ENCODE measurements at places on chromosomes 3 and 15.

- DNase-seq: no peak
Observed at GRCh38 chr3:5294356-5294755, 106.8 kb downstream of the EDEM1 start.

DNA sequence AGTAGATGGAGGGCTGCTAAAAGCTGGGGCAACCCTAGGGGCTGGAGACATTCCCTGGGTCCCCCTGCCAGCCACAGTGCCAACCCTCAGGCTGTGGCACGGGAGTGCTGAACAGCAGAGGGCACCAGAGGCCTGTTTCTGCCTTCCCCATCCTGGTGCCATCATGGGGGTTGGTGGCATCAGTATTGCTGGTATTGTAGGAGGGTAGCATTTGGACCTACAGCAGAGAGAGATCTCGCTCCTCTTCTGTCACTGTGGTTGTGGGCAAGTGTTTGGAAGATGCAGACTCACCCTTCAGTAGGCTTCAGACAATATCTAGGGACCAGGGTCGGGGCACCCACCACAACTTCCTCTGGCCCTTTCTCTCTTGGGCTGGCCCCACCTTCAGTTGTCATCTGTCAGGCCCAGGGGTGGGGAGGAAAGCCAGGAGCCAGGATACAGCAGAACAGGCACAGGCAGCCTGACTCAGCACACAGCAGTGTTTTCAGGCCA, 123.5 kb downstream of the RPLP1 start:
- DNase-seq: peak; percentile 73

GRCh38 chr3:178297199-178297598, 239.0 kb upstream of the KCNMB2 start:
- no peak for DNase-seq

- no peak for DNase-seq
Observed at GRCh38 chr3:62368705-62369475, 4.5 kb downstream of the FEZF2 start.

- DNase-seq: no peak
Observed at GRCh38 chr3:4582624-4583023, 89.5 kb downstream of the ITPR1 start.

DNA sequence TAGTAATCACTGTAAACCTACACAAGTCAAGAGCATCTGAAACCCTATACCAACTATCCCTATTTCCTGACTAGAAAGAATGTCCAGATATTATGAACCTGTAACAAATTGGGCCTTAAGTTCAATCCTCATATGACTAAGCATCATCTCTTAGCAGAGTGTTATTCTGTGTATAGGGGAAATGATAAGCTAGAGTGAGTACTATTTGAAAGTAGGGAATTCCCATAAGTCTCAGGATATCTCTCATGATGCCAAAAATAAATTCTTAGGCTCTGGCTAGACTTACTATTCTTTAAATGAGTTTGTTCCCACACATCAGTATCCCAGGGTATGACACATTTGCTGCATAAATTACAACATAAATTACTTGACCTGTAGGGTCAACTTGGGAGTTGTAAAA, 15.3 kb downstream of the MRPL47 start:
- DNase-seq: no peak

GRCh38 chr15:94542391-94542790, 311.0 kb downstream of the MCTP2 start:
- DNase-seq: no peak

DNA sequence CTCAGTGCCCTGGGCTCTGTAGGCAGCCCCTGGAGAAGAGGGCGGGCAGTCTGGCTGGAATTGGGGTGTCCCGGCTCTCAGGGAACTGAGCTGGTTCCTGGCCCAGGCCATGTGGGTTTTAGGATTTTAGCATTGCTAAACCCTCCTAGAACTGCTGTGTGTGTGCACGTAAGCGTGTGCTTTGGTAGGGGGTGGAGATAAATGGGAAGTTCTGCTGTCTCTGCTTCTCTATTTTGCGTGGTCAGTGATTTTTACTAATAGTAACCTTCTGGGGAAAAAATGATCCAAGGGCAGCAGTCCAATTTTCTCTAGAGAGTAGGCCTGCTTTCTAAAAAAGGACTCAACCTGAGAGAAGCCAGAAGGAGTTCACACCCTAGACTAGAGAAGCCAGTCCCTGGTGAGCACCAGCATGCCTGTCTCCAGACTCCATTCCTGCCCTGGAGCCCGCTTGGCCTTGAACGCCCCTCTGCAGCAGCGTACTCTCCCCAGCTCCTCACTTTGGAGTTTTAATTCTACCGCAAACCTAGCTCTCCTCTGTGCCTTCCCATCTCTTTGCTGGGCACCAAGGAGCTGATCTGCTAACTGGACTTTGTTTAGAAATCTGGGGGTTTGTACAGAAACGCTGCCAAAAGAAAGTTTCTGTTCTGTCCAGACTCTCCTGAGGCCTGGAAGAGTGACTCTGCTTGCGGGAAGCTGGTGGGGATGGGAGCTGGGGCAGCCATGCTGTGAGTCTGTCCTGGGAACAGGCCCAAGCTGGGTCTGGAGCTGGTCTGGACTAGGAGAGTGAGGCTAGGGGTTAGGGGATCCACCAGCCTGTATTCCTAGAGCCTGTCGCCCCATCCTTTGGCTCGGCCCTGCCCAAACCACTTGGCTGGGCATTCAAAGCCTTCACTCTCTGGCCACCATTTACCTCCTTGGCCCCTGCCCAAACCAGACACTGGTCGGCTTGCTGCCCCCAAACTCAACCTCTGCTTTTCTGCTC, 19.7 kb downstream of the CORO2B start:
- DNase-seq: no peak

GRCh38 chr3:85796140-85796539, 837.4 kb downstream of the CADM2 start:
- no peak for DNase-seq

- peak; percentile 65 for DNase-seq
Observed at GRCh38 chr15:31265871-31266711, 60.5 kb upstream of the KLF13 start.

- no peak for DNase-seq
Observed at GRCh38 chr3:129077222-129077621, 16.6 kb downstream of the GP9 start.

DNA sequence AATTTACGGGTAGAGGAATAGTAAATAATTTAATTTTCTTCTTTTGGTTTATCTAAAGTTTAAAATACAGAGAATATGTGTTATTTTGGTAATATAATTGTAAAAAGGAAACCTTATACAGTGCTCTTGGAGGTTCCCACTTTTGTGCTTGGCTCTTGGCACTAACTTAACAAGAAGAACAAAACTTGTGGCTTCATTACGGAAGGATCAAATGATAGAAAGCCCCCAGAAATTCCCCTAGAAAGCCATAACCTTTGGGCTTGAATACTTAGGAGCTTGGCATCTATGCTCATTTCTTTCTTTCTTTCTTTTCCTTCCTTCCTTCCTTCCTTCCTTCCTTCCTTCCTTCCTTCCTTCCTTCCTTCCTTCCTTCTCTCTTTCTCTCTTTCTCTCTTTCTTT, 197.5 kb downstream of the SOX2 start:
- DNase-seq: no peak

DNA sequence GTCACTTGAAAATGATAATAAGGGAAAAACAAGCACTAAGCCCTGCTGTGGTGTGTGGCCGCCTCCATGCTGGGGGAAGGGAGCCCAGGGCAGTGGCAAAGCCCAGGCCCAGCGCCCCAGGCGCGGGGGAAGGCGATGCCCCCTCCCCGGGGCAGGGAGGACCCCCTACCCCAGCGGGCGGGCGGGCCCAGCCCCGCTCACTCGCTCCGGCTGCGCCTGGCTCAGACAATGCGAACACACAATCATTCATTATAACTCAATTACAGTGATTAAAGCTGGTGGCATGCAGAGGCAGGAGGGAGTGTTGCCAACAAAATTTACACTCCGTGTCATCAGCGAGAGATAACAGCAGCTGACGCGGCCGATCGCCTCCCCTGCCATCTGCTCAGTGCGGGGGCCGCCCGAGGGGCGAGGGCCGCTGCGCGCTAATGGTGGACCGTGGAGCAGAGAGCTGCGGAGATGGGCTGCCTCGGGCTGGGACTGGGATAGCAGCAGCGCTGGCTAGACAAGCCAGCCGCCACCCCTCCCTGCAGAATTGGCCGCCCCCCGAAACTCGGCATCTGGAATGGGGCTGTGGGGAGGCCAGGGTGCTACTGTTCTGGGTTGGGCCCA, 64.1 kb downstream of the TLE3 start:
- DNase-seq: no peak

- no peak for DNase-seq
Observed at GRCh38 chr3:75631541-75631940, 32.6 kb upstream of the FRG2C start.

GRCh38 chr3:123431007-123431657, 17.8 kb downstream of the ADCY5 start:
- DNase-seq: no peak

GRCh38 chr3:38098376-38098723, 38.6 kb downstream of the ACAA1 start:
- DNase-seq: no peak

DNA sequence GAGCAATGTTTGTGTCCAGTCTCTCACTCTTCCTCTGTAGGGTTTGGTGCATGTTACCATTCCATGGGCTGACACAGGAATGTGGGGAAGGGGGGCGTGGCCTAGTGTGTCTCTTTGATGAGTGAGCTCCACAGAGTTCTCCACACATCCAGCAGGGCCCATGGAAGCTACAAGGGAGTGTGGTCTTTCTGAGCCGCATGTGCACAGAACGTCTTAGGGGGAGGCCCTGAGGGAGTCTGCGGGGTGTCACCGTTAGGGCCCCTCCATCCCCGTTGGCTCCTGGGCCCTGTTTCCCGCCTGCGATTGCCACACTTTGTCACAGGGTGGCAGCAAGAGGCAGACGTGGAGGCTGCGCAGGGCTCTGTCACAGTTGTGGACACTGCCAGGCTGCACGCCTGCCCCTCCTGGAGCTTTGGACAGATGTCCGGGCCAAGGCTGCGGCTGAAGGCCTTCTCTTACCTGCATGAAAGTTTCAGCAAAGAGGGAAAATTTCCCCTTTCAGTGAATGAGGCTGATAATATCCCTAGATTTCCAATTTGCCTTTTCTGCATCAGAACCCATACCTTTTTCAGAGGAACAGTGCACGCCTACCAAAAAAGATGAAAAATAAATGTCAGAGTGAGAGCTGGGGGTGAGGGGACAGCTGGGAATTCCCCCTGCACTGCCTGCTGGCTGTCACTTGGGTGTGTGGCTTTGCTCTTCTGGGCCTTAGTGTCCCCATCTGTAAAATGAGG, 24.3 kb downstream of the CACNA2D3 start:
- no peak for DNase-seq

DNA sequence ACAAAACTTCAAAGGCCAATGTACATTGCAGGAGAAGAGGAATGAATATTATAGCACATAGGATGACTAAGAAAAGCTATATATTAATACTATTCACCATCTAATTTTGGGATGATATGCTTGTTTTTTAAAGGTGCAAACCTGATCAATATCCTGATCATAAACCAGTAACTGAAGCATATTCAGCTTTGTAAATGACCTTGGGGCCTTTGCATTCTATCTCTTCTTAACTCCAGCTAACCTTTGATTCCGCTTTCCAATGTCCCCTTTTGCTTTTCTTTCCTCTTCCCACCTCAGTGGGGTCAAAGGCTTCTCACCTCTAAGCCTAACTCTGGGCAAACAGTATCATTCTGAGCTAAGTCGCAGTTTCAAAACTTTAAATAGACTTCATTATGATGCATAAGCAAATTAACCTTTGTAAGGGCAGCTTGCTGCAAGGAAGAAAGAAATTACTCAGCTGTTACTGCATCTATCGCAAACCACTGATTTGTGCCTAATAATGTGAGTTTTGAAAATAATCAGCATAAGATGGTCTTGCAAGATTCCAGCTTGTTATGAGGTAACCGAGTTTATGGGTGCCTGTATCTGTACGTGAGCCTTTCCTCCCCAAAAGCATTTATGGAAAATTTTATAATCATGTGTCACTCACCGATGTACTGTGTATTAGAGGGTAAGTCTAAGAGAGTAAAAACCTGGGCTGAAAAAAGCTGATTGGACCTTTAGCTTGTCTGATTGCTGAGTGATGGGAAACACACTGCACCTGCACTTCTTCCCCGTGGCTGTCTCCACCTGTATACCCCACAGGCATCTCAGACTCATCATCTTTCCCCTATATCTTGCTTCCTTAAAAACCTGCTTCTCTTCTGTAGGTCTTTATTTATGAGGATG, 116.8 kb downstream of the TPRG1 start:
- no peak for DNase-seq

DNA sequence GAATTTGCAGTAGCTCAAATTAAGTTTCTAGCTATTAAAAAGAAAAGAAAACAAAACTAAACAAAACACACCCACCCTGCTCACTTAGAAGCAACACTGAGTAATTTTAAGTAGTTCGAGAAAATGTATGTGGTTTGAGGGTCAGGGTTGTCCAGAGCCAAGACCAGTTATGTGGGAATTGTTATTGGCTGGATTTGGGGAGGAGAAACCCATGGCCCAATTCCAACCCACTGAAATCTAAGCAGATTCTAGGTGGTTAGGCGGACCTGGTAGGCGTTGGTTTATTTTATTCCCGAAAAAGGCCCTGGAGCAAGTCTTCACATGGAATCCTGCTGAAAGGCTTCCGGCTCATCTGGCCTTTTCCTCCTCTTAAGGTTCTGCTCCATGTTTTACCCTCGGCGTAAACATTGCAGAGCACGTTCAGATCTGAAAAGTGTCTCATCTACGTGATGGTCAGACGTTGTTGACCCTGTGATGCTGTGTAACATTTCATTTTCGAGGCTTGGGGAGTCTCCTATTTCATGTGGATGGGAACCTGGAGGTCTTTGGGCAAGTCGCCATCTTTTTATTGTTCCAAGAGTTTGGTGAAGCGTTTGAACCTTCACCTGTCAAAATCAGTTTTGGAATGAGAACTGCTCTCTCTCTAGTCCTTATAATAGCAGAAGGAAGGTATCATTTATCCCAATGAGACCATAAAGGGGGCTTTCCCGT, 64.0 kb downstream of the FLNB start:
- DNase-seq: no peak

- DNase-seq: no peak
Observed at GRCh38 chr3:37024820-37025405, 31.6 kb downstream of the MLH1 start.

GRCh38 chr15:75051191-75051608, 27.8 kb downstream of the PPCDC start:
- no peak for DNase-seq

DNA sequence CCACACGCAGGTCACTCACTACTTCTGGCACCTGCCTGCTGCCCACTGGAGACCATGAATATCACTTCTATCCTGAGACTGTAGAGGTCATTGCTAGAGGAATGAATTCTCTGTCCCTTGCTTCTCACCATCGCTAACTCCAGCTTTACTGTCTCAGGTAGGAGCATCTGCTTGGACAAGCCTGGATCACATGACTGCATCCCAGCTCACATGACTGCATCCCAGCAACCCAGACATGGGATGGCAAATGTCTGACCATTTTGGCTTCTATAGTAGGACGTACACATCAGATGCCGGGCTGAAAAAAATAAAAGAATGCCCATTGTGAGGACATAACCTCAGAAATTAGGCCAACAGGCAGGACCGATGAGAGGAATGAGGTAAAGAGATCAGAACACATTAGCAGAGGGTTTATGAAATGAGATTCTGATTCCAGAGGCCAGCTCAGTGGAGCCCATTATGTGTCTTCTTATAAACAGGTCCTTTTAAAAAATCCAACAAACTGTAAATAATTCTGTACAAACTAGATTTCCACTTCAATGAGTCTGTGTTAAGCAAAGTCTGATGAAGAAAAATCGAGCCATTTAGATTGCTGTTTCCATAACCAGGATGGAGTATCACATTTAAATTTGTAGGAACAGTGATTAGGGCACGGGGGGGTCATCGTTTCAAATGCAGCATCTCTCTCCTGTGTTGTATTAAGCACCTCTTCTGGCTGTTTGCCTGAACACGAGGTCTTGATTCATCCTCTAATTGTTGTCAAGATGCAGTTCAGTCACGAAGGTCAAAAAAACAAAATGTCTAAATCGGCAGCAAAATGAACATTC, 126.7 kb downstream of the MTHFS start:
- DNase-seq: no peak

GRCh38 chr15:57090496-57090859, 172.0 kb downstream of the TCF12 start:
- no peak for DNase-seq
